H7 (cell line): ENCODE measurements at places on chromosomes 1 and 21. TPM values are rescaled to one million over a fixed set of nuclear protein-coding genes. Genes with fewer than 3 reads are reported as not detected.

- no peak for DNase-seq
Measured at GRCh38 chr1:201670517-201670916, 131.6 kb downstream of the NAV1 start.

GRCh38 chr1:5385096-5385799 is 607.0 kb downstream of the NPHP4 start:
- DNase-seq = no peak

- DNase-seq = peak; percentile 40
Measured at GRCh38 chr1:20227704-20228103, 41.4 kb upstream of the PLA2G2C start.

NBPF14 gene
- 6.2 and 8.3 TPM in 2 replicates for total RNA-seq

DTL gene
- 92.0 and 108 TPM in 2 replicates for total RNA-seq

DNA sequence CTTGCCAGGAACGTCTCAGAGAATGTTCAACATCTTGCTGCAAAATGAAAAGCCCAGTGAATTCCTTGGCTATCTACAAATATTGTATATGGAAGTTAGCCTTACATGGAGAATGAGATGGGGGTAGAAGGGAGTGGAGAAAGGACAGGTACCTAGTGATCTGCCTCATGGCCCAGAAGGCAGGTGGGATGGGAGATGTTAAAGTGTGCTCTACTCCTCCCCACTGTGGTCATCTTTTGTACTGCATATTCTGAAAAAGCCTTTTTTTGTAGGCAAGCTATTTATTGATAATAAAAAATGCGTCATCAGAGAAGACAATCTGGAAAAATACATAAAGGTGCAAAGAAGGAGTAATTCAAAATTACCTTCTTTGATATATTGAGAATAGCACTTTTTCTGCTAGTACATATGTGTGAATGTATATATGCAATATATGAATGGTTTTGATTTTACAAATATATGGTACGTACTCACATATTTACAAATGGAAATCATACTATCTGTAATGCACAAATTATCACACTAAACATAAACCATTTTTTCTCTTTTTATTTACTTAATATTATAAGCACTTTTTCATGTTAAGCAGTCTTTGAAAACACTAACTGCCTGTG is 19.1 kb upstream of the SLC5A9 start:
- peak; percentile 70 for DNase-seq

OR10Z1 gene
- total RNA-seq = not detected in 2 replicates

FOXD2 gene
- total RNA-seq = 0.83 and 1.1 TPM in 2 replicates

NFASC gene
- total RNA-seq = 22.4 and 23.6 TPM in 2 replicates

DNA sequence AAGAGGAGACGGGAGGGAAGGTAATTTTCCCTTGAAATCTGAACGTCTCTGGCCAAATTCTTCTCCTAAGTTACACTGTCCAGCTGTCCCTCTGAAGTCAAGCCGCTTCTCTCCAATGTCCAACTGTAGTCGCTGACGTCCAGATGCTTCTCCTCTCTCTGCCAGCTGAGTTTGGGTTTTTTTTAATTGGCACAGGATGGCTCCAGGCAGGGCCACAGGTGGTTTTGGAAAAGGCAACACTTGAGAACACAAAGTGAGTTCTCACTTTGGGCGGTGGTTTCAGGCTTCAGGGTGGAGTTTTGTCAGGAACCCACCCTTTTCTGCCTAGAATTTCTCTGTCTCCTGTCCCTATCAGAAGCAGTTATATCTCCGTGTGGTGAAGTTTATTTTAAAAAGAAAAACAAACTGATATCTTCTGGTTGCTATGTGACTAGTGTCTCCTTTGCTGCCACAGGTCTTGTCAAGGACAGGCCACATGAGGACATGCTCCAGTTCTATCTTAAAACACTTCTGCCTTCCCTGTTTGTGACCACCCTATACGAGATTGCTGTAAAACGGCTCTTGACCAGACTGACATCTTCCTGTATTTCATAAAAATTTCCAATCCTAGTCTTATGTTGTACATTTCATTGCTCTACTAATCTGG is 472.3 kb upstream of the ADGRL4 start:
- no peak for DNase-seq

- DNase-seq = no peak
Measured at GRCh38 chr1:168535536-168535935, 8.3 kb downstream of the XCL2 start.

ACOT11 gene
- 5.0 and 5.4 TPM in 2 replicates for total RNA-seq

DNA sequence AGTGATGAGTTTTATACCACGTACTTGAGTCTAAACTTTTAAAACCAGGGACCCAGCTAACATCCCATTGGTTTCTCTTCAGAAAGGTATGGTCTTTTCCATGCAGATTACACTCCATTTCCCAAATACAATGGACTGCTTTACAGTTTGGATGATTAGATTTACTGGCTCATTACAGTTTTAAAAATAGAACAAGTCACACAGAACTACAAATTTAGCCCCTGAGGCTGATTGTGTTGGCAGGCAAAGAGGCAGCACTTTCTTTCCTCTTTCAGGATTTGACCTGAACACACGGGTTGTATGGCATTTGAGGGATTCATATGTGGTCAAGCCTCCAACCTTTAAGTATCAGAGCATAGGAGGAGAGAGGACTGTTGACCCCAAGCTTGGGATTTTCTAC is 21.8 kb upstream of the VTCN1 start:
- no peak for DNase-seq

LSM10 gene
- 14.4 and 14.5 TPM in 2 replicates for total RNA-seq

AMY1B gene
- total RNA-seq = not detected in 2 replicates

DNA sequence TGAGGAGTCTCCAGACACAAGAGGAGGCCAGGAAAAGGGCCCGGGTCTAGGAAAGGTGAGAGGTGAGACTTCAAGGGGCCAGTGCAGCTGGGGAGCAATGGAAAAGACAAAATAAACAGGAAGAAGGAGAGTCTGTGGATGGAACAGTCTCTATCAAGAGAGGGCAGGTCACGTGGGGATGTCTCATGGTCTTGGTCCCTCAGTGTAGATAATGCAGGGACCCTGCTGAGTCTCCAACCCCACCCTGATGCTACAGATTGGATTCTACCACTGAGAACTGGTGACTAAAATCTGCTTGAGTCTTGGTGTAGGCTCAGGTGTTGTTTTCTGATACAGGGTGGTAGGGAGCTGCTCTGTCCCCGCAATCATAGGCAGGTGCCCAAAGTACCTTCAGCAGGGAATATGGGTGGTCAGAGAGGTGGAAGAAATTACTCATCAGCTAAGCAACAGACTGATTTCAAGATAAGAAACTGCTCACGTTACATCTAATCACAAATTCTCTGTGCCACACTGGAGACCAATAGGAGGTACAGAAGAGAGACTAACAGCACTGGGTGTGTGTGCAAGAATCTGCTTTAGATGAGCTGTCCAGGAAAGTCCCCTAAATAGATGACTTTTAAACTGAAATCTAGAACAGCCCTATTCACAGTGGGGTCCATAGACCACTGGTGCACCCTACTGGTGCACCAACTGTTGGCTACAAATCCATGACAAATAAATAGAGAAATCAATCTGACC is 101.5 kb upstream of the TLR5 start:
- no peak for DNase-seq

DNA sequence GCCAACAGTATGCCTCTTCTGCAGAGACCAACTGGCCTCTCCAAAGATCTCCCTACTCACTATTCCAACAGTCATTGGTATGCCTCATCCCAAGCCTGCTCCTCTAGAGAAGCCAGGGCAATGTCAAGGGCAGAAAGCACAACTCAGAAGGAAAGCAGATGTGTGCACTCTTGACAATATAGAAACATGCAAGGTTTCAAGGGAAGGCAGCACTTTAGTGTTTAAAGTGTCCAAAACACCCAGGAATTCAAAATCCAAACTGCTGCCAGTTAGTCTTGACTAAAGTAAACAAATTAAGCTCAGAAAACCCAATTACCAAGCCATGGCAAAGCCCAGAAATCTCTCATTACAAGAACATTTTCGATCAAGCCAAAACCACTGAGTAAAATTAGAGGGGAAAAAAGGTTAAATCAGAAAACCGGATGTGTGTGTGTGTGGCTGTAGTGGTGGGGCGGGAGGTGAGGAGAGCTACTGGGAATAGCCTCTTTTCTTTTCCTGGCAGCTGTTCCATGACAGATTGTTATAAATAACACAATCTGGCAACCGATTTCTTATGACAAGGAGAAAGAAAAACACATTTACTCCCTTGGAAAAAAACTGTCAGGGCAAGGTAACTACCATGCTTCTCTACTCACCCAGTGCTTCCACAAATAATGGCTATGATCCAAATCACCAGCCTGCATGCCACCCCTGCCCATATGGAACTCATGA is 39.2 kb downstream of the EIF2B3 start:
- no peak for DNase-seq

UBL4B gene
- total RNA-seq = not detected in 2 replicates

PADI3 gene
- total RNA-seq = 1.2 and 4.1 TPM in 2 replicates

DNA sequence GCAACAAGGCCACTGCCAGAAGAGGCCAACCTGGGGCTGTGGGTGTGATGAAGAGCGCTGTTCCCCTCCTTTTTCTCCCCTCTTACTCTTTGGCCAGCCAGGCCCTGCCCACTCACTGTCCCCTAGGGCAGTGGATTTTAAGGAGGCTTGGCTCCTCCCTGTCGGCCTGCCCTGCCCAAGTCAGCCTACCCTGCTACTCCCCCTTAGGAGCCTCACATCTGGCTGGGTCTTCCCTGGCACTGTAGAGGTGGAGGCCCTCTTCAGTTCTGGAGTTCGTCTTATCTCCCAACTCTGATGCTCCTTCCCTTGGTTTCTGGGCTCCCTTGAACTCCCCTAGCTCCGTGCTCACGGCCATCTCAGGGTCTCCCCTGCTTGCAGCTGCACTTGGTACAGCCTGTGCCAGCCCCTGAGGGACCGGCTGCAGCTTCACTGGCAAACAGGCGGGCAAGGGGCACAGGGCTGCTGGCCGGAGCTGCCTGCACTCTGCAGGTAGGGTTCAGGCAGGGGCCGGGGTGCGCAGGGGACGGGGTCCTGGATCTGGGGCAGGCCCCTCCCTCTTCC is 4.0 kb downstream of the AMPD2 start:
- DNase-seq = peak; percentile 42

- DNase-seq = no peak
Measured at GRCh38 chr21:38422082-38422481, 76.2 kb downstream of the ERG start.
